ENCODE measurements at places on chromosomes 11 and 22.

DNA sequence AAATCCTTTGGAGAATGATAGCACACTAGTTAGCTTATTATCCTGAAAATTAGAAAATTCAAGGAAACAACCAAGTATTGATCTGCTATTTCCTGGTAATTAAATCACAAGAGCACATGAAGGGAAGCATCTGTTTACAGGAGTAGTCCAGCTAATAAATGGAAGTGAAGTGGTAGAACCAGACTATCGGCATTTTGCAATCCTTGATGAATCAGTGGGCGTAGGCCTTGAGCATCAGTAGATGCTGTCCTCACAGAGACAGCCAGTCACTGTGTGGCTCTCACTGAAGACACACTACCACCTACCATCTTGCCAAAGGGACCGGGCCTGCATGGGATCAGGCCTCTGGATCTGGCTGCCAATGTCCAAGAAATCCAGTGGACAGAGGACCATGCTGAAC is 69.8 kb downstream of the FBLN1 start:
- DNase-seq = no peak

DNA sequence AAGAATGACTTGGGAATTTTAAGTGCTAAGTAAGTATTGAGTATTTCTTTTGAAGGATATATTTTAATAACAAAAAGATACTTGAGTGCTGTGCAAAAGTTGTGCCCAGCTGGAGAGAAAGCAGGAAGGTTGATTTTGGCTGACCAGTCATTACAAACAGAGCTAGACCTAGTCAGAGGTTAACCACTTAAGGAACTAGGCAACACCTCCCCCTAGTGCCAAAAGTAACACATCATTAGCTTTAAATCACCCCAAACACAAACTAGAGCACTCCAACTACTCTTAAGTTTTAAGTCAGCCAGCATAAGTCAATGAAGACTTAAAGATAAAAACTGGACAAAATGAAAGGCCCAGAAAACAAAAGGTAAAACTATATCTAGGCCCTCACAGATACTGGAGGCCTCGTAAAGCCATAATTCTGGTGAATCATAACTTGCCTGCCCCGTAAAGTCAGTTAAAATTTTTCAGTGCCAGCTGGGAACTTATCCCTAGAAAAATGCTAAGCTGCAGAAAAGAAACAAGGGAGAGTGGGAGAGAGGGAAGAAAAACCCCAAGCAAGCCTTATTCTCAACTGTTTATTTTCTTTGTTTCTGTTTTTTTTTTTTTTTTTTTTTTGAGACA is 4.6 kb downstream of the TMEM9B start:
- peak; percentile 27 for DNase-seq

DNA sequence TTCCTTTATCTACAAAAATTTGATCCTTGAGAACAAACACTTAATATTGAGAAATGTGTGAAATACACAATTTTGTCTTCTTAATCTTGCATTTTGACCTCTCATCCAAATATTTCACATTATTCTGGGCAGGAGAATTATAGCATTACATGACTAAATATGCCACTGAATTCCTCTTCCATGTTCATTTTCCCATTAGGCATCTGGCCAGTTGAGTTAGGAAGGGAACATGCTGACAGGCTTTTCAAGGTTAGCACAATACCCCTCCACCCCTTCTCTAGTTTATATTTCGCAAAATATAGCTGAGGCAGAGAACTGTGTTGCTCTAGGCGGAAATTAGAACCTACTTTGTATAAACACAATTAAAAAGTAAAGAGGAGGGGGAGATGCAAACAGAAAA is 271.7 kb upstream of the ZC3H12C start:
- no peak for DNase-seq

GRCh38 chr11:105456950-105457349 is 152.9 kb upstream of the GRIA4 start:
- DNase-seq = no peak

GRCh38 chr11:104095791-104096190 is 59.4 kb downstream of the DDI1 start:
- no peak for DNase-seq

- no peak for DNase-seq
These were observed 2.0 kb downstream of the SLC6A5 start for GRCh38 chr11:20601221-20601914.

- no peak for DNase-seq
These were observed 31.9 kb downstream of the ASCC2 start for GRCh38 chr22:29806196-29806595.

- peak; percentile 76 for DNase-seq
These were observed 30.1 kb upstream of the HMOX1 start for GRCh38 chr22:35350539-35351503.

DNA sequence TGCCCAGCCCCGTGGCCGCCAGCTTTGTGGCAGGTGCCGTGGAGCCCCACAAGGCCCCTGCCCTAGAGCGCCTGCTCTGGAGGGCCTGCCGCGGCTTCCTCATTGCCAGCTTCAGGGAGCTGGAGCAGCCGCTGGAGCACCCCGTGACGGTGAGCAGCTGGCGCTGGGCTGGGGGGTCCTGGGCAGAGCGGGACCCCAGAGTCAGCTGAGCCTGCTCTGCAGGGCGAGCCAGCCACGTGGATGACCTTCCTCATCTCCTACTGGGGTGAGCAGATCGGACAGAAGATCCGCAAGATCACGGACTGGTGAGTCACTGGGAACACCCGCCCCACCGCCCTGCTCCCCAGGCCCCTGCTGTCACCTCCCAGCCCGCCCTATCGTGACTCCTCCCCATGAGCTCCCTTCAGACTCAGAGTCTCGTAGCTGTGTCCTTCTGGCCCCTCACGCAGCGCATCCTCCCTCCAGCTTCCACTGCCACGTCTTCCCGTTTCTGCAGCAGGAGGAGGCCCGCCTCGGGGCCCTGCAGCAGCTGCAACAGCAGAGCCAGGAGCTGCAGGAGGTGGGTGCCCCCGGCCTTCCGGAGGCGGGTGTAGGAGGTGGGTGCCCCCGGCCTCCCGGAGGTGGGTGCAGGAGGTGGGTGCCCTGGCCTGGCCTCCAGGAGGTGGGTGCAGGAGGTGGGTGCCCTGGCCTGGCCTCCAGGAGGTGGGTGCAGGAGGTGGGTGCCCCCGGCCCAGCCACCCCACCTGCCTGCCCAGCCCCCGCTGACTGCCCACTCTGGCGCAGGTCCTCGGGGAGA is 4.7 kb downstream of the TCIRG1 start:
- no peak for DNase-seq

- DNase-seq = no peak
These were observed 188.3 kb upstream of the ARHGAP42 start for GRCh38 chr11:100498780-100499179.

Data from stimulated activated naive CD4-positive, alpha-beta T cell (primary cell).